Substantia nigra (tissue), 51 donors: ENCODE measurements at places on chromosomes 11 and 22.

- no peak for DNase-seq
These were observed 34.1 kb upstream of the CALCA start for GRCh38 chr11:15006139-15006759.

- no peak for DNase-seq
These were observed 24.5 kb downstream of the SMIM38 start for GRCh38 chr11:69180226-69180625.

DNA sequence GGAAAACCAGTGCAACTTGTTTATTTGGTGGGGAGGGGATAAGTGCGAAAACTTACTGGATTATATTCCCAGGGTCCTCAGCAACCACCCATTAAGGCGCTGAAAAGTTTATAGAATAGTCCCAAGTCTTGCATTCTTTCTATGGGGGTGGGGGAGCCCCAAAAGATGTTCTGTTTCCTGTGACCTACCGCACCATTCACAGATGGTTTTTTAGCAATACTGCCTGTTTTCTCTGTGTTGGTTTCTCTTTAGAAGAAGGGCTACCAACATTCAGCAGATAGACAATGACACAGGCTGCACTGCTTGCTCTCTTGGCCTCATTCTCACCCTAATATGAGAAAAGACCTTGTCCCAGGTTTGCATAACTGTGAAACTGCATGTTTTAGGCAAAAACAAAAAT is 86.5 kb downstream of the FAM76B start:
- no peak for DNase-seq

- no peak for DNase-seq
These were observed 257.9 kb downstream of the CTTN start for GRCh38 chr11:70656252-70656651.

GRCh38 chr11:95088946-95089619 is 563 bp upstream of the ENDOD1 start:
- DNase-seq: peak; percentile 66

- no peak for DNase-seq
These were observed 403.2 kb upstream of the CCDC179 start for GRCh38 chr11:23263466-23263865.

DNA sequence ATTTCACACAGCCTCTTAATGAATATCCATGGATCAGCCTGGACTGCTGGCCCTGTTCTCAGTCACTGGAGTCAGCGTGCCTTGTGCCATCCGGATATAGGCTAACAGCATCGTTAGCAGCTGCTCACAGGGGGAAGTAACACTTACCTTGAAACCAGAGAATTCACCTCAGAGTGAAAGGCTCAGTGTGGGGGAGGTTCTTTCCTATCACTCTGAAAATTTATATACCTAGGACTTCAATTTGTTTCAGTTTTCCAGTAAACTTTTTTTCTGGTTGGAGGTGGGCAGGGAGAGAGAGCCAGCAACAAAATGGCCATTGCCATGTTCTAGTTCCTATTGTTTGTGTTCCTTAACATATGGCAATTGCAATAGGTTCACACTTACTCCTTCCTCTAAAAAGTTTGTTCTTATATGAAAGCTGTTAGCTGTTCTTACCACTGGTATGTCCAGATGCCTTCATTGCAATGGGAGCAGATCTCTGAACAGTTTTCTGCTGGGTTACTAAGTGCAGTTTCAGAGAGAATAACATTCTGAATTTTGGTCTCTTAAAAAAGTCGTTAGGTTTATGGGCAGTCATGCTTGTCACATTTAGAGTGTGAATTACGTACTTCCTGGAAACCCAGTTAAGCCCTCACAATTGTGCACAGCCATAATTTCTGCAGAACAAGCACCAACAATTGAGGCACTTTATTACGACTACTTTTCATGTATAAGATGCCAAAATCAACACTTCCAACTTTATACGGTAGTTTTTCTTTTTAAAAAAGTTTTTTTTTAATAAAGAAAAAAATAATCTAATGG is 247.6 kb downstream of the CADM1 start:
- no peak for DNase-seq

GRCh38 chr22:38006906-38007305 is 22.6 kb upstream of the SOX10 start:
- DNase-seq: no peak

- DNase-seq: no peak
These were observed 9.7 kb downstream of the LRFN4 start for GRCh38 chr11:66866511-66866986.

DNA sequence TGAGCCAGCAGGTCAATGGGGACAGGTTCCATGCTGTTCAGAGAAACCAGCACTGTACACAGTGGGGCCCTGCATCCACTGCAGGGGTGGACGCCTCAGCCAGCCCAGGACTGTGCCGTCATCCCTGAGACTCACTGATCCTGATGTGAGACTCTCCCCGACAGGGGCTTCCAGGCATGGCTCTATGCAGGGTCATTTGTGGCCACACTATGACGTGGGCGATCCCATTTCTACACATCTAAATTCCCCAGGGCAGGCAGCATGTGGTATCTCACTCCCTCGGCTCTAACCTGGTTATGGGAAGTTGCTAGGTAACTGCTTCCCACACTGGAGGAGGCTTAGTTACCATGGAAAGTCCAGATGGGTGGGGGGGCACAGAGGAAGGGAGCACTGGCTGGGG is 14.2 kb upstream of the FAM83F start:
- no peak for DNase-seq

DNA sequence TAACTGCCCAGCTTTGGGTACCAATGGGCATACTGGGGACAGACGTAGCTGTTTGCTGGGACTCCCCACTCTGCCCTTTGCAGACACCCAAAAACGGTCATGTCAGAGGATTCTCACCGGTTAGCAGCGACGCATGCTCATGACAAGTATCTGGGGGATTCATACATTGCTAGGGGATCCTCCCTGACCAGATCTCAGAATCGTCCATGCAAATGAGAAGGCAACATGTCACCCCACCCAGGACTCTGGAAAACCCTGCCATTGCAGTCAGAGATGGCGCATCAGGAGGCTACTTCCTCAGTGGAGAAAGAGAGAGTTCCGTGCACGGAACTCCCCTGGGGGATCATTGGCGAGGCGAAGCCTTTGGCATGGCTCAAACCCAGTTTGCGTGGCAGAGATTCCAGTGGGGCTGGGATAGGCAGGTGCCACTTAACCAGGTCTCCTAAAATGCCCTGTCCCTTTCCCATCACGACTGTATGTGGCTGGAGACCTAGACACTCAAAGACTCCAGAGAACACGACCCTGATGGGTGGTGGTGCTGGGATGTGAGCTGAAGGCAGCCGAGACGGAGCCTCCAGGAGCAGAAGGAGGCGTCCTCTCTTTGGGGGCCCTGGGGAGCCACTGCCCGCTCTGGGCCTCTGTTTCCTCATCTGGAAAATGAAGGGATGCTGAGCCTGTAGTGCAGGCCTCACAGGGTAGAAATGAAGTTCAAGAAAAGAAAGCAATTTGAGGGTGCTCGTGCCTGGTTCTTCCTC is 4.9 kb downstream of the RGL4 start:
- no peak for DNase-seq

DNA sequence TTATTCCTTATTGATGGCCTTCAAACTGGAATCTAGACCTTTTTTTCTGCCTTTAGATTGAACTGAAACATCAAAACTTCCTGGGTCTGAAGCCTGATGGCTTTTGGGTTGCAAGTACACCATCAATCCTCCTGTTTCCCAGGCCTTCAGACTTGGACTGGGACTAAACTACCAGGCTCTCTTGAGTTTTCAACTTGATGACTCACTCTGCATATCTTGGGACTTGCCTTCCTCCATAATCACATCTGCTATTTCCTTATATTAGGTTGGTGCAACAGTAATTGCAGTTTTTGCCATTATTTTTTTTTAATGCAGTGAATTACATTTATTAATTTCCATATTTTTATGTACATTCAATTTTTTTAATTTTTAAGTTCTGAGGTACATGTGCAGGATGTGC is 7.0 kb downstream of the OR51B5 start:
- no peak for DNase-seq

DNA sequence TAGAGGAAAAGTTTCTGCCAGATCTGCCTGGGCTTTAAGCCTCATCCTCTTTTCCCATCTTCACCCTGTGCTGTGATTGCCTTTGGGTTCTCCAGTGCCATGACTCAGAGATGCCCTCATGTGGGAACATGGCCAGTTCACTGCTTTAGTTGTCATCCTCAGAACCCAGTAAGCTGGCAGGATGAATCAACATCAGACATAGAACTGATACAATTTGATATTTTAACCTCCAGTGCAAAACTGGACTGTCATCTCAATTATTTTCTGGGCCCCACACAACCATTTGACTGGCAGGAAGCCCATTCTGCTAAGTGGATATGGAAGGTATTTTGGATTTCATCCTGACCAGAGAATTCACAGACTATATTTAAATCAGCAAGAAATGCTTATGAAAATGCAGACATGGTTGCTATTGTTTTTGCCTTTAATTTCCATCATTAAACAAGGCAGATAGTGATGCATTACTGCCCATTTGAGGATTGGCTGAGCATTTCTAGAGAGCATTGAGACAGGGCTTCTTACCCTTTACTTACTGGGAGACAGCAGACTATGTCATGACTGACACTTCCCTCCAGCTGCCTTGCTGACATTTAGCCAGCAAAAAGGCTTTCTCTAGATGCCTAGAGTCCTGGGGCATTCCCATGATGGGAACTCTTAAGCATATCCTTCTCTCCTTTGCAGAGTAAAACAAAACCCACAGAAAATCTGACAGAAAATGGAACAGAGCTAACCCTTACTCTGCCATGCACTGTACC is 327.1 kb upstream of the MTNR1B start:
- no peak for DNase-seq

GRCh38 chr11:44199816-44200215 is 104.3 kb downstream of the EXT2 start:
- no peak for DNase-seq

- no peak for DNase-seq
These were observed 43.0 kb downstream of the DSCAML1 start for GRCh38 chr11:117754030-117754429.

- DNase-seq: no peak
These were observed 8.5 kb upstream of the GAL3ST1 start for GRCh38 chr22:30582788-30583545.

- DNase-seq: peak; percentile 75
These were observed 12.0 kb downstream of the BRSK2 start for GRCh38 chr11:1401656-1402221.

GRCh38 chr11:121881806-121882205 is 234.2 kb downstream of the BLID start:
- no peak for DNase-seq

- DNase-seq: no peak
These were observed 196.1 kb upstream of the TBCEL start for GRCh38 chr11:120827820-120828219.

- DNase-seq: no peak
These were observed 42.1 kb downstream of the PRDM10 start for GRCh38 chr11:129960216-129961214.

- no peak for DNase-seq
These were observed 31.4 kb downstream of the PPM1F start for GRCh38 chr22:21921184-21921721.

- no peak for DNase-seq
These were observed 385.1 kb downstream of the BUD13 start for GRCh38 chr11:116387641-116388040.

- no peak for DNase-seq
These were observed 1046.1 kb downstream of the DLG2 start for GRCh38 chr11:84581083-84581482.

DNA sequence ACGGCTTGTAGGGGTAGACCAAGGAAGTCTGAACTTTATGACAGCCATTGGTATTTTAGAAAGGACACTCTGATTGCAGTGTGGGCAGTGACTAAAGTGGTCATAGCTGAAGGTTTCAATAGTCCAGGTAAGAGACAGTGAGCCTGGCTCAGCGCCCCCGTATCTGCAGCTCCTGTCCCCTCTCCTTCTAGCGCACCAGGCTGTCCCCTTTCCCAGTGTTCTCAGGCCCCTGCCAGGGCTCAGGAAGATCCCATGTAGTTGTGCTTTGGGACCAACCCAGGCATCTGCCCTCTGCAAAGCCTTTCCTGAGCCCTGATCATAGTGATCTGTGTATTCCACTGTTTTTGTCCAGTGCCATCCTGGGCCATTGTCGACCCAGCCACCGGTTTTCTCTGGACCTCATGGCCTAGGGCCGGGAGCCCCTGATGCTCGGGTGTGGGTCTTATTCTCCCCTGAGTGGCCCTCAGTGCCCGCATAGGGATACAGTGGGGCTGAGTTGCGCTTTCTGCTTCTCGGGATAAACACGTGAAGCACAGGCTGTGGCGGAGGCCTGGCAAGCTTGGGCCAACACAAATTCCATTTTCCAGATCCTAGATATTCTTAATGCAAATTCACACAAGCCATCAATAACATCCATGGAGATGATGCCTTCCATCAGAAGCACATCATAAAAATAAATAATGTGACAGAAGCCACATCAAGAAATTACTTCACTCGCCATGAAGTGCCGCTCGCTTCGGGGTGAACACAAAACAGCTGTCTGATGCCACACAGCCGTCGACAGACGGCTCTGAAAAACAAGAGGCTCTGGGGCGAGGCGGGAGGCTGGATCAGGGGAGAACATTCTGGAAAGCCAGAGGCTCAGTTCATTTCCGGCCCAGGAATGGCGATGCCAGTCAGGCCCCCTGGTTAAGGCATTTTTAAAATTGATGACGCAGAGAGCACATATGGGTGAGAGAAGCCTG is 805.0 kb downstream of the TBC1D22A start:
- no peak for DNase-seq

GRCh38 chr11:71366076-71366475 is 82.1 kb downstream of the DHCR7 start:
- no peak for DNase-seq
